ENCODE measurements at places on chromosomes 1 and 21. TPM values are rescaled to one million over a fixed set of nuclear protein-coding genes. Genes with fewer than 3 reads are reported as not detected.

GRCh38 chr1:109636201-109636952, 16.7 kb downstream of the AMPD2 start:
- no peak for DNase-seq

DNA sequence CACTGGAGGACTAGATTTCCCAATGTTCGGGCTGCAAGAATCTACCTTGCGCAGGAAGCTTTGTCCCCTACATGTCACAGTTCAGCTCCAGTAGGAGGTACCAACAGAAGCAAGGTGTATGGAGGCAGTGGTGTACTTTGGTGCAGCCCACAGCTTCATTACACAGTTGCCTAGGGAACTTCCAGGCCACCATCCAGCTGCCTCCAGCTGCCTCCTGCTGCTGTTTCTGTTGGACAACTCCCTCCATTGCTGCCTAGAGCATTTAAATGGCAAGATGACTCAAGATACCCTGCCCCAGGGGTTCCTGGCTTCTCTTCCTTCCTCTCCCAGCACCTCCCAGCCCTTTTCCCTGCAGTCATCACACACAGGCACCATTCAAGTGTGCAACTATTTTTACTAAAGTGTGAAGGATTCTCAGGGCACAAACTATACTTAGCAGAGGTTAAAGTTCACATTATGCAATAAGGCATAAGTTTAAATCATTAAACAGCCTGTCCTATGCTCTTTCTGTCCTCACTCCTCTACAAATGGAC, 39.0 kb upstream of the ATP1A1 start:
- no peak for DNase-seq

DNA sequence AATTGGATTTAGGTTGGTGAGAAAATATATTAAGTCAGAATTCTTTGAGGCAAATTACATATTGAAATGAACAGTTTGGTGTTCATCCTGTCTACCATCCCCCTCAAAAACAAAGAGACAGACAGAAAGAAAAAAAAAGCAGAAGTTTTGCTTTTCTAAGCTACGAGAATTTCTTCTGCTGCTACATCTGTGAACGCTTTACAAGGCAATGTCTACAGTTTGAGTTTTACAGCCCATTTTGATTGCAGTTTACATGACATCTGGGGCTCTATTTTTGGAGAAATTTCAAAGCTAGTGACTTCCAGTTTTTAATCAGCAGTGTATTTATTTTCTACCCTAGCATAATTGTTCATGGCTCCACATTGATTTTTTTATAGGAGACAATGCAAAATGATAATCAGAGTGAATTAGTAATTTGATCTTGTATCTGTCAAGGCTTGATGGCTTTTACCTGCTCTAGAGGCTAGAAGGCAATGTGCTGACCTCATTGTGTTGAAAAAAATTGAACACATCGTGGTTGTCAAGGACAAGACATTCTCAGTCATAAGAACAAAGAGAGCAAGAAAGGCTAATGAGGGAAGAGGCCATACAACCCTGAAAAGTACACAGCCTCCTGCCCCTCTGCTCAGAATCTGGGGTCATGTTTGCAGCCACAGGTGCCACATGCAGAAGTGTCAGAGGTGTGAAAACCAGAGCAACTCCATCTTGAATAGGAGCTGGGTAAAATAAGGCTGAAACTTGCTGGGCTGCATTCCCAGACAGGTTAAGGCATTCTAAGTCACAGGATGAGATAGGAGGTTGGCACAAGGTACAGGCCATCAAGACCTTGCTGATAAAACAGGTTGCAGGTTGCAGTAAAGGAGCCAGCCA, 201.0 kb upstream of the CAMK1G start:
- no peak for DNase-seq

GRCh38 chr1:222911866-222912265, 97.0 kb downstream of the DISP1 start:
- DNase-seq: no peak

DNA sequence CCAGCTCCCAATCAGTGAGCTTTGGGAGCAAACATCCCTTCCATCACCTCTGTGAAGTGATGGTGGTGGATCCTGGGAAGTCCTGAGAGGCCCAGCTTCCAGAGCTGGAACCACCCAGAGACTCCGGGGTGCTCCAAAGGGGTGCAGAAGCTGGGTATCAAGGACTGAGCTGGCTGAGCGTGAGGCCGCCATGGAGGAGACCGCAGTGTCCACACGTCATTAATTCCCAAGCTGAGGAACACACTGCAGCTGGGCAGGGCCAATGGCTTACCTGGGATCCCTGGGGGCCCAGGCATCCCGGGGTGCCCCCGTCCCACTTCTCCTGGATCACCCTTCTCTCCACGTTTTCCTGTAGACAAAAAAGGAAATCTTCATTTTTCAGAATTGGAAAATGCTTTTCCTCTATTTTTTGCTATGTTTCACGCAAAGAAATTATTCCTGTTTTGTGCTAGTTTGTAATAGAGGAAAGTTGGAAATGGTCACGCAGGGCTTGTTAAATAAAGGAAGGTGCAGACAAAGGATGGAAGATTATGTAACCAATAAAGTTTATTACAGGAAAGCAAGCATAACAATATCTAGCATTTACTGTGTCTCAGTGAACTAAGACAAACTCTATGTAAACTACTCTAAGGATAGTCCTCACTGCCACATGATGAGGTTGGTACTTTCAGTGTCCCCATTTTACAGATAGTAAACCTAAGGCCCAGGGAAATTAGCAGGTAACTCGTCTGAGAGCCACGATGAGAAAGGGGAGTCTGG, 15.4 kb downstream of the COL9A2 start:
- DNase-seq: no peak

Gene GPR61
- not detected for total RNA-seq

GRCh38 chr1:200337831-200338230, 72.0 kb downstream of the ZNF281 start:
- no peak for DNase-seq

- DNase-seq: no peak
Measured at GRCh38 chr1:202752774-202753173, 42.5 kb upstream of the SYT2 start.

GRCh38 chr1:201062511-201063091, 39.1 kb upstream of the KIF21B start:
- no peak for DNase-seq

DNA sequence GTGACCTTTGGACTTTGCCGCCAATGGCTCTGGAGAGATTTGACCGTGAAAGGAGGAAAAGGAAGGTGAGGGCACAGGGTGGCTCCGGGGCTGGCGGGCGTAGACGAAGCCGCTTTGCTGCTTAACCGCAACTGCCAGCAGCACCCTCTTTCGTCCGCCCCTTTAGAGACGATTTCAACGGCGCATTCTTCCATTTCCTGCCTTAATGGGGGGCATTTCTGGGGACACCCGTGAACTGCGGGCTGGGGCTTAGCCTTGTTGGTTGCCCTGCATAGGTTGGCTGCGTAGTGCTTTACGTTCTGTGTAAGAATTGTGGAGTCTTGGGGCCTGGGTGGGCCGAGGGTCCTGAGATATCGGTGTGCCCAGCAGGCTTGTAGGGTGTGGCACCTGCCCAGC, 6.7 kb upstream of the NPHP4 start:
- DNase-seq: no peak

GRCh38 chr21:25456672-25457071, 150.6 kb downstream of the MRPL39 start:
- no peak for DNase-seq

DNA sequence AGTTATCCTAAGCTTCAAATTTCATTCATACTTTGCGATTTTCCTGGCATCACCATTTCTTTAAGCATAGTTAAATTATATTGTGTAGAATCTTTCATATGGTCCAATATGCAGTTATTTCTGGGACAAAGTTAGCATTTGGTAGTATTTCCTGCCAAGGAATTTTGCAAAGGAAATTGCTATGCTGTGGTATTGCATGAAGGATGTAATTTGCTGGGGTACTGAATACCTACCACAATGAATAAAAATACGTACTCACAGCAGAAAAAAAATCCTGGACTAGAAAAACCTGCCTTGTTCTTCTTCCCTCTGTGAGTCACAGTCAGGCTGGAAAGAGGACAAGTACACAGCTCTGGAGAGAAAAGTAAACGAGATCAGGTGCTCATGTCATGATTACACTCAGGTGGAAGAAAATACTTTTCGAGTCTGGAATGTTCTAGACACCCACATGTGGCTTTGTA, 241.2 kb downstream of the PTBP2 start:
- DNase-seq: peak; percentile 46

Gene HUNK
- total RNA-seq: 5.0 TPM

Gene TBX15
- 0.87 TPM for total RNA-seq

- no peak for DNase-seq
Measured at GRCh38 chr1:44608141-44608540, 66.1 kb downstream of the TMEM53 start.

DNA sequence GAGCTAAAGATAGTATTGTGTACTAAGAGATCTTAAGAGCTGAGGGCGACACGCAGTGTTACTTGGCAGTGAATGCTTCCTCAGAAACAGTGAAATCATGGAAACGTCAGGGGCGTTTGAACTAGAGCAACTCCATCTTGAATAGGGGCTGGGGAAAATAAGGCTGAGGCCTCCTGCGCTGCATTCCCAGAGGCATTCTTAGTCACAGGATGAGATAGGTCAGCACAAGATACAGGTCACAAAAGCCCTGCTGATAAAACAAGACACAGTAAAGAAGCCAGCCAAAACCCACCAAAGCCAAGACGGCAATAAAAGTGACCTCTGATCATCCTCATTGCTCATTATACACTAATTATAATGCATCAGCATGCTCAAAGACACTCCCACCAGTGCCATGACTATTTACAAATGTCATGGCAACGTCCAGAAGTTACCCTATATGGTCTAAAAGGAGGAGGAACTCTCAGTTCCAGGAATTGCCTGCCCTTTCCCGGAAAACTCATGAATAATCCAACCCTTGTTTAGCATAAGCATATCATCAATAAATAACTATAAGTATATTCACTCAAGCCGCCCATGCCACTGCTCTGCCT, 37.5 kb upstream of the FMN2 start:
- no peak for DNase-seq

Gene SLC35F3
- 0.34 TPM for total RNA-seq

DNA sequence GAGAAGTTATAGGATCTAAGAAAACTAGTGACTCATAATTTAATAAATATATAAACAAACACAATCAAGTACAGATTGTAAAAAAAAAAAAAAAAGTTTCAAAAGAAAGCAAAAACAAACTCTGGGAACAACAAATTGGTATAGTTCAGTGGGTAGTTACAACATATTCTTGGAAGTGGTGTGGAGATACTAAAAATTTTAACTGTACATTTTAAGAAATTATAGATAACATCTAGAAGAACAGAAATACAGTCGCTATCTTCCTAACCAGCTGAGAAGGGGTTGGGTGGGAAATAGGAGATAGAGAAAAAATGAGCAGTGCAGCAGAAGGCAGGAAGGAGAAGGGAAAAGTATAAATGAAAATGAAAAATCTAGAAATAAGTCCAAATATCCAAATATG, 70.5 kb downstream of the LRRC8C start:
- DNase-seq: no peak

Gene TMEM52
- total RNA-seq: 7.8 TPM

Data from prostate gland (tissue), 2 donors.